ENCODE measurements at places on chromosomes 5 and 9.

GRCh38 chr9:1722404-1722803, 292.7 kb upstream of the SMARCA2 start:
- DNase-seq, result no peak

- DNase-seq, result no peak
Observed at GRCh38 chr5:174318578-174318977, 273.1 kb downstream of the NSG2 start.

DNA sequence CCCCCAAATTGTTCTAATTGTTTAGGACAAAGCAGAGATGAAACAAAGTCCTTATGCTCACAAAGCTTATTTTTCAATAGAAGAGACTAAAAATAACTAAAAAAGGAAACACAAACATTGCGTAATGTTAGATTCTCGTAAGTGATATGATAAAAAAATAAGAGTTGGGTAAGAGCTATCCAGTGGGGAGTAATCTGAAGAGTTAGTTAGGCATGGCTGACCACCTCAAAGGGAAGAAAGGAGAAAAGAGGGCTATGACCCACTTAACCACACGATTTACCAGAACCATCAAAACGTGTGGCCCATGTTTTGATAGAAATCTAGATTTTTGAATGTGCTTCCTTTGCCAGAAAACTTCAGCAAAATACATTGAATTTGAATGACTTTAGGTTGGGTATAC, 1296.8 kb upstream of the NUDT12 start:
- DNase-seq, result no peak

- no peak for DNase-seq
Observed at GRCh38 chr9:16585591-16585990, 284.9 kb downstream of the BNC2 start.

DNA sequence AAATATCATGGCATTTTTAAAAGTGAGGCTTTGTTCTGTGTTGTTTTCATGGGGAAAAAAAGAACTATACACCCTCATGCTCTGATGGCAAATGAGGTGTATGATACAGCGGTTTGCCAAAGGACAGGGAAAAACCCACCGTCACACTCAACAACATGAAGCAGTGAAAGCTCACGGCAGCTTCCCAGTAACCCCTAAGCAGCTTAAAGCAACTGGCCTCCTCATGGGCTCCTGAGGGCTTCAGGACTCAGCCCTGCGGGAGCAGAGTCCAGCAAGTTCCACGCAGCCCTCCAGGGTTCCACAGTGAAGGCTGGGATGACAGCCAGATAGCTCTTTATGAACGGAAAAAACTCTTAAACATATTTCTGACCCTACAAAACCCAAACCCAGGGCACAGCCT, 12.9 kb downstream of the BARHL1 start:
- DNase-seq, result no peak

GRCh38 chr5:154435226-154435625, 10.6 kb upstream of the SAP30L start:
- no peak for DNase-seq

- no peak for DNase-seq
Observed at GRCh38 chr9:98533132-98533531, 175.6 kb downstream of the GABBR2 start.

DNA sequence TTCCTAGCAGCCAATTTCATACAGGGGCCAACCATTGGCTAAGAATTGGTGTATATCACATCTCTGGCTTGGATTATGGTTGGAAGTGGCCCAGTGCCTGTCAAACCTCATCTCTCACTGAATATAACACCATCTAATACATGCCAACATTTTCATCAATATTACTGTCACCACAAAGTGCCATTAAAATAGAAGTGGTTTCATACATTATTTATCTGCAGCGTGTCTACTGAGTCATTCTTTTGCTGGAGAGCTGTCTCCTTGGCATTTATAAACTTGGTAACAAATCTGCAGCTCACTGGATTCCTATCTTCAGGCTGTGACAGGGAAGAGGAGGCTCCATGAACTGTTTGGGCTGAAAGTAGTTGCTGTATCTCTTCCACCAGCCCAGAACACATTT, 70.9 kb downstream of the PTTG1 start:
- no peak for DNase-seq

DNA sequence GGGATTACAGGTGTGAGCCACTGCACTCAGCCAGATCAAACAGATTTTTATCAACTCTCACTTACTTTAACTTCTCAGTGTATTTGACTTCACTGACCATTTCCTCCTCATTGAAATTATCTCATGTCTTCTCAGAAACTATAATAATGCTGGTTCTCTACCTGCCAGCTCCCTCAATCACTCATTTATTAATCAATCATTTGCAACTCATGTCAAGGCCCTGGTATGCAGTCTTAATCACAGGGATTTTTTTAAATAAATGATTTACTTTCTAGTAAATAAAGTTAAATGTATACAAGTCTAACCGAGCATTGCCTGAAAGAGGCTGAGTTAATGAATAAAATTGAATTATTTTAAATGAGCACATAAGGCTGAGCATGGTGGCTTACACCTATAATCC, 63.3 kb downstream of the PLPP1 start:
- DNase-seq, result no peak

- DNase-seq, result no peak
Observed at GRCh38 chr5:84791730-84792129, 407.1 kb upstream of the EDIL3 start.

GRCh38 chr5:166013415-166013814, 2278.0 kb upstream of the WWC1 start:
- DNase-seq, result no peak

DNA sequence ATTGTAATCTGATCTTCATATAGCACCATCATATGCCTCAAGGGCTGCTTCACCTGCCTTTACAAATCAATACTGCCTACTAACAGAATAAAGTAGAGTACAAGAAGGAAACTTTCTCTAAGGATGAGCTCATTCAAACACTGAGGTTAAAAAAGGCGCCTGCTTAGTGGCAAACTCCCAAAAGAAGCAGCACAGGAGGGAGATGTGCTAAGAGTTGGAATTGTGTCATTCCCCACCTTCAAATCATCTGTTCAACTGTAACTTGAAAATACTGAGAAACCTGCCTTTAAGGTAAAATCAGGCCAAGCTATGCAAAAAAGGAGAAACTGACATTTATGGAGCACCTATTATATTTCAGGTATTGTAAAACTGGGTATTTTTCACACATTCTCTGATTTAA, 560.6 kb downstream of the PTPRD start:
- DNase-seq, result no peak

GRCh38 chr5:119275601-119276173, 80.1 kb upstream of the TNFAIP8 start:
- no peak for DNase-seq

- no peak for DNase-seq
Observed at GRCh38 chr5:80806929-80807328, 152.1 kb upstream of the DHFR start.
